ENCODE measurements at places on chromosomes 12 and 14. TPM values are rescaled to one million over a fixed set of nuclear protein-coding genes. Genes with fewer than 3 reads are reported as not detected.

- no peak for DNase-seq
Observed at GRCh38 chr14:99792551-99793212, 531 bp upstream of the EML1 start.

DNA sequence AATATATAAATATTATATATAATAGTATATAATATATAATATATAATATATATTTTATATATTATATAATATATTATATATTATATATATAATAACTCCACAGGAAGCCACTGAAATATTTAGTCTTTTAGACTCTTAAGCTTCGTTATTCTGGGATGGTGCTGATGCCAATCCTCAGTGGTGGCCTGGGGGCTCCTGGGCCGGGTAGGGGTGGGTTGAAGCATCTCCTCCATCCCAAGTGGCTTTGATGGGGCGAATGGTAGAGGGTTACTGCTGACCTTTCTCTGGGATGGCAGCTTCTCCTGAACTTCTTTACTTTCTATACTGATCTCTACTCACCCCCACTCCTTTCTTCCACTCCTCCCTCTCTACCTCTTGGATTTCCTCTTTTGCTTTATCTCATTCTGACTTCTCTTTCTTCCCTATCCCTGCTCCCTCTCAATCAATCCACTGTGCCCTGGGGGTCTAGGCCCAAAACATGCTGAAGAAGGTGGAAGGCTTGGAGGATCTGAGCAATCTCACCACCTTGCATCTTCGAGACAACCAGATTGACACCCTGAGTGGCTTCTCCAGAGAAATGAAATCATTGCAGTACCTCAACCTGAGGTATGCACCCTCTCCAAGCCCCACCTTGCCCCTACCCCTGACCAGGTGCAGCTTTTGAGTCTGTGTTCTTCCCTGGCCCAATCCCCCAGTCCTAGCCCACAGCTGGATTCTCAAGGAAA lies 4.8 kb upstream of the ENO2 start:
- DNase-seq, result no peak

GRCh38 chr14:54516709-54517108 lies 7.0 kb downstream of the CGRRF1 start:
- no peak for DNase-seq

- DNase-seq, result peak; percentile 1
Observed at GRCh38 chr12:39807043-39807442, 187.4 kb upstream of the ABCD2 start.

GRCh38 chr14:96275177-96276112 lies 19.4 kb downstream of the BDKRB1 start:
- DNase-seq, result peak; percentile 66

GRCh38 chr12:72543777-72544467 lies 271.8 kb downstream of the TRHDE start:
- DNase-seq, result no peak

- DNase-seq, result no peak
Observed at GRCh38 chr12:69833696-69834095, 8.7 kb downstream of the MYRFL start.

DNA sequence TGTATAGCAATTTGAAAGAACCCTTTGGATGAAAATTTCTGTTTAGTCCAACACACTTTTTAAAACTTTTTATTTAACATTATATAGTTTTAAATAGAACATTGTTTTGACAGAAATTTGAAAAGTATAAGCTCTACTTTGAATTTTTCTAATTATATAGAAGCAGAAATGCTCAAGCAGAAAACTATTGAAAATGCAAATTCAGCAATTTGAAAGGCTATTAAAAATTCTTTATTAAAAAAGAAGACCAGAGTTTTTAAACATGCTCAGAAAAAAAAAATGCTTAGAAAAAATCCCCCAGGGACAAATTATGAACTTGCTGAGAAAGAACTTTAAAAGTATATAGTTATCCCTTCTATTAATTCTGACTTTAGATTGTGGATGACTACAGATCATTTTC lies 21.1 kb upstream of the FSCB start:
- no peak for DNase-seq

Gene FOXN4
- total RNA-seq, result not detected

Gene KRT74
- not detected for total RNA-seq

Gene CLEC14A
- not detected for total RNA-seq

Gene PLEK2
- total RNA-seq, result 13.7 TPM

Gene TAS2R19
- total RNA-seq, result 0.24 TPM

Data from RPMI7951 (cell line).